Endodermal cell (in vitro differentiated cells): ENCODE measurements at places on chromosomes 7 and 10.
A peak's percentile ranks its signal among the peaks of the same experiment; 100 is the strongest.

GRCh38 chr10:116728526-116729096, 13.8 kb downstream of the HSPA12A start:
- DNase-seq, result peak; percentile 13

DNA sequence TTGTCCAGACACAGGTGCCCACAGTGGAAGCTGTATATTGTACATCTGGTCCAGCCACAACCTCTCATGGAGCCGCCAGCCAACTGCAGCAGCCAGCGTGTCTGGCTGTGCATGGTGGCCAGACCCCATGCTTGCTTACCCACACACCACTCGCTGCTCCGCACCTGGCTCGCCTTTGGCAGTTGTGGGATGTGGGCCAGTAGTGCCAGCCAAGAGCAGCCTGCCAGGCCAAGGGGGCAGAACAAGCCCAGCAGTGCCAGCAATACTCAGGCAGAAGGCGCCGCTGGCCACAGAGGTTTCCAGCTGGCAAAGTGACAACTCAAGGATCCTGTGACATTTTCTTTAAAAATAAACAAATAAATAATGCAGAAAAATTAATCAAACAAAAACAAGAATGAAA, 11.7 kb upstream of the TMEM243 start:
- DNase-seq, result no peak

DNA sequence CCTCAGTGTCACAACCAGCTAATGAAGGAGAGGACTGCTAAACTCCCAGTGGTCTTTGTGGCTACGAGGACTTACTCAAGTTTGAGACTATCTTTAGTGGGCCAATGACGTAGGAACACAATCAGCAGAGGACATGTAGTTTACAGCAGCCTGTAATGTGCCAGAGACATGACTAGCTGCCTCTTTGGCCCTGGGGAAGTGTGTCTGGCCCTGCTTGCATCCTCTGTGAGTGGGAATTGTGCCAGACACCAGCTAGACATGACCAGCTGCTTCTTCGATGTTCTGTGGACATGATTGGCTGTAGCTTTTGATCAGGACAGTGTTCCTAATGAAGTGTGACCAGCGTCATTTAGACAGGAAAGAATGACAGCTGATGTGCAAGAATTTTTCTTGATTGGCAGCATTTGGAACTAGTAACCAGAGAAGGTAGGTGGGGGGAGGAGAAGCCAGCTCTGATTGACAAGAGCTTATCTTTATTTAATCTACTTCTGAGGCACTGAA, 141.7 kb downstream of the AUTS2 start:
- DNase-seq, result no peak

GRCh38 chr10:96609510-96609909, 22.7 kb upstream of the TM9SF3 start:
- DNase-seq, result no peak

GRCh38 chr10:78359640-78360091, 326.0 kb downstream of the RPS24 start:
- DNase-seq, result peak; percentile 73
